ENCODE measurements at places on chromosomes 4 and X.

GRCh38 chrX:37677243-37677642, 8.3 kb upstream of the XK start:
- no peak for DNase-seq

GRCh38 chrX:136754651-136755050, 26.1 kb downstream of the ARHGEF6 start:
- peak; percentile 34 for DNase-seq

- no peak for DNase-seq
These were observed 102.1 kb upstream of the MXRA5 start for GRCh38 chrX:3448563-3448962.

DNA sequence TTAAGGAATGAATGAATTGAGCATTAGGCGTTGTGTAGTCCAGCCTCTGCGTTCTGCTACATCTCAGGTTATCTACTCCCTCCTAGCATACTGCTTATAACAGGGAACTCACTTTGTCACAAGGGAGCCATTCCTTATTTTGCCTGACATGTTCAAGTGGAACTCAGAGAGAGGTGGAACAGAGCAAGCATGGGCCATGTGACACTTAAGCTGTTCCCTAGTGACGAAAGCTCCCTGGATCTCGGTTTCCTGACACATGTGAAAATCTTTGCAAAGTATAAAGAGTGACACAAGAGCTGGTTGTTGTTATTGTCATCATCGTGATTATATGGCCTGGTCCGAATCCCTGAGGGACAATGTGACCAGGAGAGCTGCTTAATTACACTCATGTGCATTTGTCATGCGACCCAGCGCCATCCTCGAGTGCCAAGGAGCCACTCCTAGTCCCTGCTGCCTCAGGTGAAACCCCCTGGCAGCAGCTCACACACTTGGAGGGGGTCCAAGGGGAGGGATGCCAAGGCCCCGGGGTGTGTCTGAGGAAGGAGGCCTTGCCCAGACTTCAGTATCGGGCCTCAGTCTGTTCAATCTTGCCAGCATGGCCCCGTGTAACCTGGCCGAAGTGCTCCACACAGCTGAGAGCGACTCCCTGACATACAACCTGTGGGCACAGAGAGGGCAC, 98.5 kb upstream of the MAP3K15 start:
- DNase-seq, result no peak

- DNase-seq, result no peak
These were observed 60.9 kb downstream of the SLC7A11 start for GRCh38 chr4:138181287-138181686.

Measured in tibial artery (tissue), 4 donors.